ENCODE measurements at places on chromosomes 7 and 10.

- DNase-seq = no peak
Observed at GRCh38 chr7:140079121-140079536, 16.4 kb upstream of the PARP12 start.

DNA sequence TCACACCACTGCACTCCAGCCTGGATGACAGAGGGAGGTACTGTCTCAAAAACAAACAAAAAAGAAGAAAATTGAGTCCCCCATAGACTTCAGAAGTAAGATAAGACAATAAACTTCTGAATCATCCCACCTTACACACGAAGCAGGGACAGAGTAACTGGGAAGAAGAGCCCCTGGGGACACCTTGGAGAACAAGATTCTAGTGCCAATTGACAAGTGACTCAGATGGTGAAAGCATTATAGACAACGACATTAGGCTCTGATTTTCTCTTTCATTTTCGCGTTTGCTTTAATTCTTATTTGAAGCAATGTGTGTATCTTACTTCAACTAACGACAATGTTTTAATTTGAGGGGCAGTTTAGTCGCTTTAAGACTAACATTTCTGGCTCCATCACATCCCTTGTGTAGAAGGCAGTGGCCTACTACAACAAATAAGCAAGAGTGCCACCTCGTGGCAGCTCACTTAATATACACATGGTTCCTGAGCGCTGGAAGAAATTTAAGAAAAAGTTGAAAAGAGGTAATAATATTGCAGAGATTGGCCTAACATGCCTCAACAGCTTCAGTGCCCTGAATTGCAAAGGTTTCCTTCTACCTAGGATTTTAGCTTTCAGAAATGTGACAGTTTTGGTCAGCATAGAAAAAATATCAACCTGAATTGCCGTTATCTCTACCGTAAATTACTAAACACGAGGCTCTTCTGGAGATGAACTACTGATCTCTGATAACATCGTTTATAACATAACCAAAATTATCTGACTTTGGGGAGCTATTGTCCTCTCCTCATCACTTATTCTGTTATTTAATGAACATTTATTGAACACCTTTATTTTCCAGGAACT, 36.7 kb downstream of the ASNS start:
- peak; percentile 35 for DNase-seq

- no peak for DNase-seq
Observed at GRCh38 chr7:41878309-41879295, 175.7 kb upstream of the INHBA start.

- no peak for DNase-seq
Observed at GRCh38 chr7:152392254-152392653, 43.5 kb downstream of the KMT2C start.

- no peak for DNase-seq
Observed at GRCh38 chr10:86004337-86004736, 362.3 kb downstream of the GRID1 start.

DNA sequence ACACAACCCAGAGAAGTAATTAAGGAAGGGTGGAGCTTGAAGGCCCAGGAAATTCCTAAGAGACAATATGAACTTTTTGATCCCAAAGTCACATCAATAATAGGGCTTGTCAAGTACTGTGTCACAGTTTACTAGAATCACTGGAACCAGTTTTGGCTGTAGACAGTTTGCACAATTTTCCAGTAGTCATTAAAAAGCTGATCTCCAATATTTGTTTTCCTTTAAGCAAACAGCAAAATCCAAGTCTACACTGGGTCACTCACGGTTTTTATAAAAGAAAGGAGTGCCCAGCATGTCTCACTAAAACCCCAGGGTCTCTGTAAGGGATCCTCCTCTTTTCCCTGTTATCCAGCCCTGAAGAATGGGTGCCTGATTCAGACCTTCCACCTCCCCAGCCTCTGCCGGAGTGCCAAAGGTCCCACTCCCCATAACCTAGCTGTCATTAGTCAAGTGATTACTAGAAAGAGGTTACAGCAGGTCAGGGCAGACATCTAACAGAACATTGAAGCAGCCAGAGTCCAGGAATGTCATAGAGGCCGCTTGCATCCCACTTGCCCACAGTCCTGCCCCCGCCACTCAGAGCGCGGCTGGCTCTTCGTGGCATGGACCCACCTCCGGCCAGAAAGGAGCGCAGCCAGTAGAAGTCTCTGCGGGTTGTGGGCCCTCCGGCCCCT, 552 bp downstream of the SLC25A16 start:
- no peak for DNase-seq

- no peak for DNase-seq
Observed at GRCh38 chr10:78768876-78769275, 299.9 kb upstream of the ZMIZ1 start.

- DNase-seq = no peak
Observed at GRCh38 chr10:58316874-58317273, 17.9 kb upstream of the UBE2D1 start.

DNA sequence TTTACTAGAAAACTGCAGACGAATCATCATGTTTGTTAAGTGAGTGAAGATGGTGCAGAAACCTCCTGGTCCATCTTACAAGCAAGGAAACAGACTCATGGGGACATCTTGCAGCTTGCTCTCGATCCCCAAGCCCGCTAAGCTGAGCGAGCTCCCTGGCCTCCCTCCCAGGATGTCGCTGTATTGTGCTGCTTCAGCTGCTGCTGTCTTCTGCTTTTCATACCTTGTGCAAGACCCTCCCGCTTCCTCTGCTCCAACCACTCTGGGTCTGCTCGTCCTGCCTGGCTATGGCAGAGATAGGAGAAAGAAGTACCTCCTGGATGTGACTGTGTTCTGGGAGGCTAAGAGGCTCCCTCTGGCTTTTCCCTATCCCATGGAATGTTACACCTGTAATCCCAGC, 285.2 kb upstream of the FZD8 start:
- DNase-seq = no peak

DNA sequence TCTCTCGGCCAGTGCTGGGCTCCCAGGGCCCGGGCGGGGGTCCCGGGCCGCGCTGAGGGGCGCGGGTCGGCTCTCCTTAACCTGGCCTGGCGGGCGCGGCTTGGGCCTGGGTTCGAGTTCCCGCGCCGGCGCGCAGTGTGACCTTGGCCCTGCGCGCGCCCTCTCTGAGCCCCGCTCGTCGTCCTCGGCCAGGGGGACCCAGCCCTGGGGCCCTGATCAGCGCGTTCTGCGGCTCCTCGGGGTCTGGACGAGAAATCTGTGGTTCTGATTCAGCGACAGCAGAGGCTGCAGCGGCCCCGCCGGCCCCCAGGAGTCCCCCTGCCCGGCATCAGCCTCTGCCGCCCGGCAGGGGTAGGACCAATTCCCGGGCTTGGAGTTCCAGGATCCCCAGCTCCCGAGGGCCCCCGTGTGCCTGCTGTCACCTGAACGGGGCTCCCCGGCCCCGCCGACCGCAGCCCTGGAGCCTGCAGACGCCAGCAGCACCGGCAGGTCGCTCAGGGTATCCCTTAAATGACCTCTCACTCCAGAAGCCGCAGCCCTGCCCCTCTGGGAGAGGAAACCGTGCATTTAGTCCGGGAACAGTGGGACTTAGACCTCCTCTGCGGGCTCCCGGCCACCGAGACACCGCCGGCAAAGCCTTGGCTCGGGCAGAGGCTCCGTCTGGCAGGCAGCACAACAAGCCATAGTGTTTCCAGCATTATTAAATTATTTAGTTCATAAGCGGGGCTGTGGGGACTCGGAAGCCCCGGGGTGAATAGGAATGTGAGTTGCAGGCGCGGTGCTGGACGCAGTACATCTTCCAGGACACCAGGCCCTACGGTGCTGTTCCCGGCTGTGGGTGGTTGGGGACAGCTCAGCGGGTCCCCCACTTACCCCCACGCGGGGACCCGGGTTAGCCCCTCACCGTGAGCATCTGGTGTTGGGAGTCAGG, 572 bp downstream of the CHST12 start:
- no peak for DNase-seq

- no peak for DNase-seq
Observed at GRCh38 chr10:20890491-20891337, 6.4 kb downstream of the NEBL start.

DNA sequence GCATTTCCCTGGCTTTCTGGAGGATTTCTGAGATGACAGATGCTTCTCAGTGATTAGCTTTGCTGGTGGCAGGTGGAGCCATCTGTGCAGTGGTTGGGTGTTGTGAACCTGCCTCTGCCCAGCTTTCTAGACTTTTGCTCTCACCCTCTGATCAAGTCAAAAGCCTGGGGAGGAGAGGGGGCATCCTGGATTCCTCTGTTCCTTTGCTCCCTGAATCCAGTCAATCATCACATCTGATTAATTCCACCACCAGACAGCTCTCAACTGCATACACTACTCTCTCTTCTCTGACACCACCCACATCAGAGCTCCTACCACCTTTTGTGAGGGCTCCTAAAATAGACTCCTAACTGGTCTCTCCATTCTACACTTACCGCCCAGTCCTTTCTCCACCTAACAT, 283.5 kb downstream of the WDR11 start:
- DNase-seq = no peak

DNA sequence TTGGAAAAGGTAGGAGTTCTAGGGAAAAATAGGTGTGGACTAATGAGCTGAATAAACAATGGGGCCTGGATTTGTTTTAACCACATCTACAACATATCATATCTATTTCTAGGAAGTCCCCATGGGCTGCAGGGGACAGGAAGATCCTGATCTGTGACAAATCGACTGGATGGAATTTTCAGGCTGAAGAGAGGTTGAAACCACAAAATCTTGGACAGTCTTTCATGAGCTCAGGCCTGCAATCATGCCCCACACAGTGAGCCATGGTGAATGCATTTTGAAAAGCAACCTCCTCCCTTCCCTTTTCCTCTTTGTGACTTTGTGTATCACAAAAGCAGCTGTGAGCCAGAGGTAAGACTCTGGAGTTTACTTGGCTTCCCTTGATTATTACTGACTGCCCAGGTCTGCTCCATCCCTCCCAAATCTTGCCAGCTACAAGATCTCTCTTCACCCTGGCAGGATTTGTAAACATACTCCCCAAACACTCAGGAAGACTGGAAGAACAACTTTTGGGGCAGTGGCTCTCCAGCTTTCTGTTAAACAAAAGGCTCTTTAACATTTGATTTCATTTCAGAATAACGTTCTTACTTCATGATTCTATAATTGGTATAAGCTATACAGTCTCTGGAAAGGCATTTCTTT, 66.4 kb downstream of the ASAH2B start:
- DNase-seq = no peak

- DNase-seq = no peak
Observed at GRCh38 chr10:20622531-20623211, 274.4 kb downstream of the NEBL start.

- DNase-seq = no peak
Observed at GRCh38 chr7:47100817-47101435, 481.0 kb downstream of the TNS3 start.

- DNase-seq = no peak
Observed at GRCh38 chr7:77409739-77410547, 6.2 kb downstream of the GSAP start.

DNA sequence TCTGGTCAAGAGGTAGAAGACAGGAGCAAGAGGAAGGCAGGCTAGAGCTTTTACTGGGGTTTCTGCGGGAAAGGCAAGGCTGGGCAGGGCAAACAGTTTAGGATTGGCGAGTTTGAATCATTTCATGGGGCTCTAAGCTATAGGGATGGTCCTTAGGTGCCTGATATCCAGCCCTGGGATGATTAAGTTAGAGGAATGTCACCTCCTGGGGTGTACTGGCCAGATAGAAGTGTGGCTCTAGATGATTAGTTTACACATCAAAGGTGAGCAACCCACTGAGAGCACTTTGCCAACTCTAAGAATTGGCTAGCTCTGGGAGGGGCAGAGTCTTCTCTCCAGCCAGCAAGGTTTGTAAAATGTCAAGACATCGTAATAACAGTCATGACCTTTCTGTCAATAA, 52.4 kb downstream of the ZNF365 start:
- DNase-seq = no peak

DNA sequence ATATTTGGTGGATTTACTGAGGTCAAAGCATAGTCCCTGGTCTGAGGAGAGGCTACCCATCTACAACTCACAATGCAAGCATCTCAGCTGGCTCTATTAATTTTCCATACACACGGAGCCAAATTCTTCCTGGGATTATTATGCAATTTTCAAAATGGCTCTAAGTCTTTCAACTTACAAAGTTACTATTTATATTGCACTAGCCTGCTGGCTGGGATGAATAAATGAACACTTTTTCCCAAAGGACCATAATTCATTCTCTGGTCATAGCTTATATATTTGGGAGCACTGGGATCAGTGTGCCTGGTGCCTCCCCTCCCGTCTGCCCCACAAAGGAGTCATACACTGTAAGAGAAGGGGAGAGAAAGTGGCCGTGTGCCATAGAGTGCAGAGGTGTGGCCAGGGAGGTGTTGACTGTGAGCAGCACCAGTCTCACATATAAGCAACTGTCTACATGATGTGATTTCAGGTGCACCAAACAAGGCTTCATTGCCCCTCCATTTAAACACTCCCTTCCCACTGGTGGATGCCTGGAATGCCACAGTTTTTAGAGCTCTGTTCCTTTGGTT, 88.6 kb downstream of the ZNF92 start:
- no peak for DNase-seq

DNA sequence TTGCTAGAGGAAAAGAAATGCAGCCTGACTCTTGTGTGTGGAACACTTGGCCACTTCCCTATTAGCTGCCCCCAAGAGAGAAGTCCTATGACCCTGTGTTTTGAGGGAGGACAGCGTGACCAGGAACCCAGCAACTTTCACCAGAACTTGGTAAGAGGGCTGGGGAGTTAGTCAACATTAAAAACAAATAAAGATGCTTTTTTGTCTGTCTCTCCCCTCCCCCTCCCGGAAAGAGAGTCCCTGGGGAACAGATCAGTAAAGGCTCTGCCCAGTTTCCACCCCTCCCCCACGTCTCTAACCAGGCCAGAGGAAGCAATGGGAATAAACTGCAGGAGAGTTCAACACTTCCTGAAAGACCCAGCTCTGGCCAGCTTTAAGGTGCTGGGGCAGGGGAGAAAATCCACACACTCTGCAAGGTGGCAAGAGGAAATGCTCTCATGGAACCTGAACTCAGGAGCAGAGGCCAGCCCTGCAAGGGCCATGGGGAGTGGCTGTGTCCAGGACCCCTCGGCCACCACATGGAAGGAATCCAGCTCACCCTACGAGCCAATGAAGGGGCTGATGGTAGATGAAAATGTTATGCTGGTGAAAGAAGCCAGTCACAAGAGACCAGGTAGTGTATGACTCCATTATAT, 21.5 kb downstream of the SH3PXD2A start:
- no peak for DNase-seq

- no peak for DNase-seq
Observed at GRCh38 chr10:69375307-69376151, 41.2 kb downstream of the TACR2 start.

DNA sequence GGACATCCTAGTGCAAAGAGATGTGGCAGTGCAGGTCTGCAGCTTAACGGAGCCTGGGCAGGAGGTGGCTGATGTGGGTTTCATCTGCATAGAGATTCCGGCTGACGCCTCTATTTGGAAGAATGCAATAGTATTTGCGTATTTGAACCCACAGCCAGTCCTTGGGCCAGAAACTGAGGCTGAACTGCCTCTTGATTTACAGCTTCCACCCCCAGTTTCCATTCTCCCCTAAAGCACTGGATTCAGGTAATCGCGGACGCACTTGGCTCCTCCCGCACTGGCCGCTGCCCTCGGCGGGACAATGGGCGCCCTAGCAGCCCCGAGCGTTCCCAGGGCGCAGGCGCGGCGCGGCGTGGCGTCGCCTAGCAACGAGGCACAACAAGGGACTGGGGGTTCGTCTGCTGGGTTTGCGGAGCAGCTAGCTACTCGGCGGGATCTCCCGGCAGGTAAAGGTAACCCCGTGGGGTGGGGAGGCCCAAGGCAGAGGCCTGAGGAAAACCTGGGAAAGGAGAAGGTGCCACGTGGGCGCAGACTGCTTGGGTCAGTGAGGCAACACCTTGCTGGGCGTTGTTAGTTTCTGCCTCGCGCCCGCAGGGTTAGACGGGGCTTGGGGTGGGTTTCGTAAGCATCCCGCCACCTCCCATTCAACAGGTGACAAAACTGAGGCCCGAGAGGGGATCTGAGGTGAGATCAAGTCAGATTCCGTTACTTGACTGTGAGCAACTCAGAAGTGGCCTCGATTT, at the start of gene ARMC3:
ARMC3 (plus strand) TSS at position 393 of the 743 bp plus-strand sequence. CDS start 3,944 bp downstream, outside the sequence.
- DNase-seq = peak; percentile 52

Measured in CD4-positive, alpha-beta T cell treated with Interleukin-6 at 100 ng/mL for 8 hours (primary cell).